ENCODE measurements at places on chromosomes 13 and 19. TPM values are rescaled to one million over a fixed set of nuclear protein-coding genes. Genes with fewer than 3 reads are reported as not detected.

Gene PRTN3
- not detected for total RNA-seq

GRCh38 chr13:102680133-102680717, 14.6 kb downstream of the METTL21C start:
- no peak overlapping the region for H3K4me3 ChIP-seq
- no peaks in the 10 kb centered on the region for H3K4me1 ChIP-seq

DNA sequence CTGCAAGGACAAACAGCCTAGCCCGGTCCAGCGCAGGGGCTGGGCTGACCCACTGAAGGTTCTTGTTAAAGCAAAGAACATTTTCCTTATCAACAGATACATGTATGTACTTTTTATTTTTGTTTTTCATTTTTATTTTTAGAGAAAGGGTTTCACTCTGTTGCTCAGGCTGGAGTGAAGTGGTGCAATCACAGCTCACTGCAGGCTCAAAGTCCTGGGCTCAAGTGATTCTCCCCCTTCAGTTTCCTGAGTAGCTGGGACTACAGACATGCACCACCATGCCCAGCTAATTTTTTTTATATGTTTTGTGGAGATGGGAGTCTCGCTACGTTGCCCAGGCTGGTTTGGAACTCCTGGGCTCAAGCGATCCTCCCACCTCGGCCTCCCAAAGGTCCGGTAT, 47.9 kb downstream of the CEBPG start:
- no peaks in the 10 kb centered on the region for H3K36me3 ChIP-seq
- H3K4me1 ChIP-seq = no peaks in the 10 kb centered on the region
- DNase-seq = no peak
- H3K27me3 ChIP-seq = no peaks in the 10 kb centered on the region

DNA sequence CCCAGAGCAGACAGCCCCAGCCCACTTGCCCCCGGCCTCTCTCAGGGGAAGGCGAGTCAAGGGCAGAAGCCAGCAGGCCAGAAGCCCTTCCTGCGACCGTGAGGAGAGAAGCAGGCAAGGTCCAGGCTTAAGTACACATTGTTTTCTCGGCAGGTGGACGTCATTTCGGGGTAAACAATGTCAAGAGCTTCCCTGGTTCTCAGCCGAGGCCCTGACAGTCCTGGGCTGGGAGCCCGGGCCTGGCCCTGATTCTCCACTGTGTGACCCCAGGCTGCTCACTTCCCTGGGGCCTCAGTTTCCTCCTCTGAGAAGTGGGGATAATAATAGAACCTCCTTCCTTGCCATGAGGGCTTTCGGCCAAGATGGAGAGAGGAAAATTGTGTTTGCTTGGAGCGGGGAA, 19.4 kb downstream of the PLVAP start:
- H3K27me3 ChIP-seq = no peaks in the 10 kb centered on the region
- DNase-seq = no peak
- H3K36me3 ChIP-seq = no peaks in the 10 kb centered on the region
- no peak overlapping the region for H3K4me3 ChIP-seq

DNA sequence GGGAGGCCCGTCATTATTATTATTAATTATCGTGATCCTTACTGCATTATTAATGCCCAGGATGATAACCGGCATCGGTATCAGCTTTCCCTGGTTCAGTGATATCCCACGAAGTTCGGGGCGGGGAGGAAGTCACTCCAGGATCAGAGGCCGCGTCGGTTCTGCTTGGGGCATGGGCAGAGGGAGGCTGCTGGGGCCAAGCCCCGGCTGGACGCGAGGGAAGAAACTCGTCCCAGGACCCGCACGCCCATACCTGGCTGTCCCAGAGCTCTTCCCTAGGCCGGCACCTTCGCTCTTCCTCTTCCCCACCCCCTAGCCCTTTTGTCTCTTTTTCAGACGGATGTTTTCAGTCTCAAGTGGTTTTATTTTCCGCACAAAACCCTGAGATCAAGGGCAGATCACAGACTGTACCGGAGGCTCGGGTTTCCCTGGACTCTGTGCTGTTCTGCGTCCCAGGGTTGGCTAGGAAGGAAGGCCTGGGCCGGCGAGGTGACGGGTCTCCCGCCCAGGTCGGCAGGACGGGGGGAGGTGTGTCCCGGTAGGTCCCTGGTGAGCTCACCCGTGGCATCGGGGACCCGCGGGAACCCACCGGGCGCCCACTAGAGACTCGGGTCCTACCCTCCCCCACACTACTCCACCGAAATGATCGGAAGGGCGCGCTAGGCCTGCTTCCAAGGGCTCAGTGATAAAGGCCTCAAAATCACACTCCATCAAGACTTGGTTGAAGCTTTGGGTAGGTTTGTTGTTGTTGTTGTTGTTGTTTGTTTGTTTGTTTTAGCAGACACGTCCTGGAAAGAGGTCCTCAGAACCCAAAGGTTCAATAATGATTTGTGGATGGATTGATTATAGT, 7.9 kb downstream of the ZIC2 start:
- H3K36me3 ChIP-seq = no peaks in the 10 kb centered on the region
- H3K4me1 ChIP-seq = peaks cover 1% of the 10 kb centered on the region
- no peak for DNase-seq
- H3K27me3 ChIP-seq = peaks cover 2% of the 10 kb centered on the region

- H3K36me3 ChIP-seq = no peaks in the 10 kb centered on the region
- H3K4me3 ChIP-seq = peak within 1 kb of the TSS; percentile 16
- no peak within 1 kb of the TSS for H3K27ac ChIP-seq
- H3K4me1 ChIP-seq = peaks cover 7% of the 10 kb centered on the region
- no peak for DNase-seq
These were observed at the start of gene SLC15A1 for GRCh38 chr13:98752467-98753290. TSS of gene SLC15A1 (minus strand) at chr13:98752672. CDS start at chr13:98752598, 74 bp downstream.

DNA sequence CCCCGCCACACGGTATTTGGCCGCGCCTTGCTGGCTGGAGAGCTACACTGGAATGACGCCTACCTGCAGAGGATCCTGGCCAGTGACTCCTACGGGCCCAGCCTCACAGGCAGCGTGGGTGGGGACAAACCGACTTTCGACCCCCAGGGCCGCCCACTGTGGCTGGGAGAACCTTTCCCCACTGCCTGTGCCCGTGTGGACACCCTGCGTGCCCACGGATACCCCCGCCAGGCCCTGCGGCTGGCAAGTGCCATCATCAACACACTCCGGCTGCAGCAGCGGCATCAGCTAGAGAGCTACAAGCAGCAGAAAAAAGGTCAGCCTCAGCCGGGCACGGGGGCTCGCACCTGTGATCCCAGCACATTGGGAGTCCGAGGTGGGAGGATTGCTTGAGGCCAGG, 19.3 kb downstream of the ZSWIM4 start:
- no peak overlapping the region for H3K4me3 ChIP-seq
- peak; percentile 19 for DNase-seq
- no peak overlapping the region for H3K27ac ChIP-seq
- no peaks in the 10 kb centered on the region for H3K4me1 ChIP-seq

DNA sequence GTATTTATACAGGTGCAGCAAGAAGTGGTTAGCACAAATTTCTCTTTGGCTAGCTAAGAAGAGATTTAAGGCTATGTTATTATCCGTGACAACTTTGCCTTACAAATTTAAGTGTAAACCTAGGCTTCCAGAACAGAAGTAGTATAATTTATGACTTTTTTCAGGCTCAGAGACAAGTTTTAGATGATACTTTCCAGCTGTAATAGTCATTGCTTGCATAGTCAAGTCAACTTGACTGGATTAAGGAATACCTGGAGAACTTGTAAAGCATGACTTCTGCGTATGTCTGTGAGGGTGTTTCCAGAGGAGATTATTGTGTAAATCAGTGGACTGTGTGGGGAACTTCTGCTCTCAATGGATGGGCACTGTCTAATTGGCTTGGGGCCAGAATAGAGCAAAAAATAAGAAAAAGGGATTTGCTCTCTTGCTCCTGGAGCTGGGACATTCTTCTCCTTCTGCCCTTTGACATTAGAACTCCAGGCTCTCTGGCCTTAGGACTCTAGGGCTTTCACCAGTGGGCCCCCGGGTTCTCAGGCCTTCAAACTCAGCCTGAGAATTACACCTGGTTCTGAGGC, 33.0 kb downstream of the CYSLTR2 start:
- DNase-seq = no peak
- no peaks in the 10 kb centered on the region for H3K36me3 ChIP-seq
- H3K4me1 ChIP-seq = no peaks in the 10 kb centered on the region
- no peaks in the 10 kb centered on the region for H3K27me3 ChIP-seq

DNA sequence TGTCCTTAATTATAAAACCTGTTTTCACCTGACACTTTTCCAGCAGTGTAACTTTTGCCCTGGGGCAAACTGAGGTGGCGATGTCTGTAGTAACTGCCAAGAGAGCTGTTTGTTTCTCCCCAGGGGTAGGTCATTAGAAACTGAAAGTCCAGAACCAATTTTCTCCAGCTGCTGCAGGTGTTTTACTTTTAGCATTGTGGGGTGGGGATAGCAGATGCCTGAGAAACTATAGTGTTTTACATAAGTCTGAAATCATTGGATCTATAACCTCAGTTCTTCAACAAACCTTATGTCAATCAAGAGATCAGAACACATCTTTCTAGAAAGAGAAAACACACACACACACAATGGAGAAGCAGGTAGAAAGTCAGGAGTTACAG, 92.7 kb downstream of the LHFPL6 start:
- H3K36me3 ChIP-seq = no peaks in the 10 kb centered on the region
- peaks cover 6% of the 10 kb centered on the region for H3K4me1 ChIP-seq
- DNase-seq = no peak
- H3K4me3 ChIP-seq = no peak overlapping the region
